ENCODE measurements at places on chromosomes 5 and 9.

DNA sequence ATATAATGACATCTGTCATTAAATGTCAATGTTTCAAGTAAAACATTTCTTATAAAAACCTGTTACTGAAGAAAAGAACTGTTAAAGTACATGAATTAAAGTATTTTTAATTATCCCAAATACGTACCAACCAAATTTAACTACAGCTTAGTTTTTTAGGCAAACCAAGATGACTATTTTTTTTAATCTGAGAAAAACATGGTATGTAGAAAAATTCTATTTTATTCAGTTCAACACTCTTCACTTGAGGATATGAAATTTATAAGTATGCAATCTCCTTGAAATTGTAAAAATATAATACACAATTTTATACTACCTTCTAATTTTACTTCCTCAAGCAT lies 75.3 kb upstream of the IFNE start:
- no peak for DNase-seq

- no peak for DNase-seq
These were observed 243.0 kb downstream of the ZSWIM6 start for GRCh38 chr5:61575103-61575502.

GRCh38 chr5:167889276-167889675 lies 402.2 kb upstream of the WWC1 start:
- DNase-seq: no peak

- DNase-seq: no peak
These were observed 2.3 kb upstream of the MYOZ3 start for GRCh38 chr5:150658699-150659265.

DNA sequence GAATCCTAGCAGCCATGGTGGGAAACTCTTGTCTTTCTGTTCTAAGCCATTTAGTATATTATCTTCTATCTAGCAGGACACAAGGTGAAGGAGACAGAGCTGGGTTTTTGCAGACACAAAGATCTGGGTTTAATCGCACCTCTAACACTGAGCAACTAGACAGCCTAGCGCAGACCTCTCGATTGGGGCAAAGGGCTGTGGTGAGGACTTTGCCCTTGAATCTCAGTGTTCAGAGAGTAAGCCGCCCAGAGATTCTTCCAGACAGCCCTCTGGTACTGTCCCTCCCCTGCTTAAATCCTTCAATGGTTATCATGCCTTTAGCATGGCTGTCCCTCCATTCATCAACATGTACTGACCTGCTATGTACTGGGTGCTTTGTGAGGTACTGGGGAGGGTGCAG lies 128.1 kb downstream of the CRB2 start:
- no peak for DNase-seq

- DNase-seq: no peak
These were observed 52.8 kb downstream of the ATP10B start for GRCh38 chr5:160799184-160799583.

- no peak for DNase-seq
These were observed 51.0 kb downstream of the TMEM245 start for GRCh38 chr9:109068764-109069163.

- peak; percentile 7 for DNase-seq
These were observed 13.2 kb downstream of the GZMK start for GRCh38 chr5:55037046-55037771.

GRCh38 chr9:7533376-7534090 lies 266.0 kb downstream of the DMAC1 start:
- no peak for DNase-seq

Data from stimulated activated CD4-positive, alpha-beta T cell treated with anti-CD3 and anti-CD28 coated beads, Interleukin-1b, Interleukin-23, amount 100 ng/mL, for 4 hours (primary cell).